ENCODE measurements at places on chromosomes 12 and 14.

GRCh38 chr12:107533218-107533617, 152.4 kb upstream of the PWP1 start:
- H3K4me3 ChIP-seq = no peak overlapping the region
- no peak overlapping the region for H3K27ac ChIP-seq
- H3K4me1 ChIP-seq = no peaks in the 10 kb centered on the region
- no peak for DNase-seq
- H3K27me3 ChIP-seq = no peaks in the 10 kb centered on the region
- no peaks in the 10 kb centered on the region for H3K36me3 ChIP-seq

- H3K27ac ChIP-seq = peak within 1 kb of the TSS; percentile 97
- no peaks in the 10 kb centered on the region for H3K27me3 ChIP-seq
- peak within 1 kb of the TSS; percentile 85 for H3K4me3 ChIP-seq
- H3K4me1 ChIP-seq = peaks cover 46% of the 10 kb centered on the region
Observed at GRCh38 chr12:45729233-45730083, at the start of gene ARID2. Gene ARID2, plus strand, starts transcription at chr12:45729706. Its CDS starts 131 bp downstream, at chr12:45729837.

GRCh38 chr14:36579573-36580140, 2.8 kb downstream of the NKX2-8 start:
- no peaks in the 10 kb centered on the region for H3K36me3 ChIP-seq
- DNase-seq = no peak
- H3K4me3 ChIP-seq = no peak overlapping the region
- peaks cover 23% of the 10 kb centered on the region for H3K4me1 ChIP-seq

GRCh38 chr12:27193854-27194544, 50.1 kb upstream of the STK38L start:
- H3K36me3 ChIP-seq = no peaks in the 10 kb centered on the region
- DNase-seq = no peak

DNA sequence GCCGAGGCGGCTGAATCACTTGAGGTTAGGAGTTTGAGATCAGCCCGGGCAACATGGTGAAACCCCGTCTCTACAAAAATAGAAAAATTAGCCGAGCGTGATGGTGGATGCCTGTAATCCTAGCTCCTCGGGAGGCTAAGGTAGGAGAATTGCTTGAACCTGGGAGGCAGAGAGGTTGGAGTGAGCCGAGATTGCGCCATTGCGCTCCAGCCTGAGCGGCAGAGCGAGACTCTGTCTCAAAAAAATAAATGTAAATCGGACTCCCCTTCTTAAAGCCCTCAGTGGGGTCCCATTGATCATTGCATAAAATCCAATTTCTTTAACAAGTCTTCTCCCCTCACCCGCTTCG, 908 bp downstream of the TDP1 start:
- no peak for DNase-seq
- H3K4me3 ChIP-seq = peak overlapping the region; percentile 80
- H3K4me1 ChIP-seq = peaks cover 19% of the 10 kb centered on the region
- H3K36me3 ChIP-seq = no peaks in the 10 kb centered on the region
- H3K27me3 ChIP-seq = no peaks in the 10 kb centered on the region

- no peaks in the 10 kb centered on the region for H3K27me3 ChIP-seq
- no peak overlapping the region for H3K27ac ChIP-seq
- H3K36me3 ChIP-seq = peaks cover 88% of the 10 kb centered on the region
- H3K4me1 ChIP-seq = no peaks in the 10 kb centered on the region
- no peak overlapping the region for H3K4me3 ChIP-seq
Observed at GRCh38 chr12:57300961-57301584, 50.1 kb upstream of the STAC3 start.

DNA sequence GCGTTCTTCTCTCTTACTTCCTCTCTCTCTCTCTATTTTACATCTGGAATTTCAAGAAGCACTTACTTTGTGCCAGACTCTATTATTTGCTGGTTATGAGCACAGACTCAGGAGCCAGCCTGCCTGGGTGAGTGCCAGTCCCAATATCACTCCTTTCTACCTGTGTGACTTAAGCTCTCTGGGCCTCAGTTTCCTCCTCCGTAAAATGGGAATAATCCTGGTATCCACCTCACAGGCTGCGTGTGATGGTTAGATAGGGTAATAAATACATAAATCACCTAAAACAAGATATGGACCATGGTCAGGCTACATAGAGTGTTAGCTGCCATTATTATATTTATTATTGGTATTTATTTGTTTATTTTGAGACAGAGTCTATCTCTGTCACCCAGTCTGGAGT, 24.3 kb downstream of the RASAL1 start:
- no peaks in the 10 kb centered on the region for H3K4me1 ChIP-seq
- H3K27me3 ChIP-seq = no peaks in the 10 kb centered on the region
- H3K36me3 ChIP-seq = no peaks in the 10 kb centered on the region

GRCh38 chr14:26872515-26873361, 274.9 kb upstream of the NOVA1 start:
- H3K4me3 ChIP-seq = no peak overlapping the region
- no peaks in the 10 kb centered on the region for H3K4me1 ChIP-seq
- H3K27me3 ChIP-seq = no peaks in the 10 kb centered on the region
- H3K27ac ChIP-seq = no peak overlapping the region

DNA sequence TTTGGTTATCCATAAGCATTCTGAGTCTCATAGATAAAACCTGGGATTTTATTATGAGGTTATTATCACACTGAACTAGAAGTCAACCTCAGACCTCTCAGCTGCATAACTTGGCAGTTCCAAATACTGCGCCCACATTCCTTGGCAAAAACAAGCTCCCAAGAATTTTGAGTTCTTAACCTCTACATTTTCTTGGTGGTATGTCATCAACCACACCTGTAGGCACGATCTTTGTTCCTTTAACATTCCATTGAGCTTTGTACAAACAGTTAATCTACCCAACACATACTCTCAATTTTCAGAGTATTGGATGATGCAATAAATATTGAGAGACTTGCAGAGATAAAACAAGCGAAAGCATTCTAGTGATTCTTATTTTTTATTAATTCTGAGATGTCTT, 371.8 kb upstream of the PRICKLE1 start:
- H3K4me1 ChIP-seq = peaks cover 13% of the 10 kb centered on the region
- H3K4me3 ChIP-seq = no peak overlapping the region
- no peaks in the 10 kb centered on the region for H3K36me3 ChIP-seq
- DNase-seq = no peak
- H3K27ac ChIP-seq = peak overlapping the region; percentile 32

GRCh38 chr14:21024585-21025370, at the start of gene NDRG2:
Gene NDRG2, minus strand, starts transcription at chr14:21025061. Its CDS starts 1,746 bp downstream, at chr14:21023315.
- H3K4me1 ChIP-seq = peaks cover 17% of the 10 kb centered on the region
- H3K27me3 ChIP-seq = no peaks in the 10 kb centered on the region
- peak within 1 kb of the TSS; percentile 90 for H3K4me3 ChIP-seq
- H3K27ac ChIP-seq = peak within 1 kb of the TSS; percentile 85
- DNase-seq = peak; percentile 87

DNA sequence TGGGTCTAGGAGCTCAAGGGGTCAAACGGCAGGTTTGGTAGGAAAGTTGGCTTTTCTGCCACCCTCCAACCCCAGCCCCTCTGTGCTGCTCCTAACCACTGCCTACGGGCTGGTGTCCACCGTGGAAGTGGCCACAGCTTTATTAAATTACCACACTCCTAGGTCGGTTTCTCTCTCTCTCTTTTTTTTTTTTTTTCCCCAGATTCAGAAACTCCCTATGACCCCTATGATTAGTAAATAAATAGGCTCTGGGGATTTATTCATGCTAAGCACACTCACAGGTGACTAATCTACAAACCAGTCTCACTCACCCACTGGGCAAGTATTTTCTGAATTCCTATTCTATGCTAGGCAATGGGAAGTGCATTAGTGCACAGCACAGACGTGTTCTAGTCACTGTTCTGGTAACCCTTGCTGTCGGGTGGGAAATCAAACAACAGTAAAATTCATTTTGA, 8.7 kb upstream of the DDX47 start:
- no peak overlapping the region for H3K27ac ChIP-seq
- H3K4me3 ChIP-seq = no peak overlapping the region

- H3K27ac ChIP-seq = peak overlapping the region; percentile 80
- no peak for DNase-seq
- H3K27me3 ChIP-seq = no peaks in the 10 kb centered on the region
Observed at GRCh38 chr14:68683326-68683725, 109.5 kb downstream of the ZFP36L1 start.

DNA sequence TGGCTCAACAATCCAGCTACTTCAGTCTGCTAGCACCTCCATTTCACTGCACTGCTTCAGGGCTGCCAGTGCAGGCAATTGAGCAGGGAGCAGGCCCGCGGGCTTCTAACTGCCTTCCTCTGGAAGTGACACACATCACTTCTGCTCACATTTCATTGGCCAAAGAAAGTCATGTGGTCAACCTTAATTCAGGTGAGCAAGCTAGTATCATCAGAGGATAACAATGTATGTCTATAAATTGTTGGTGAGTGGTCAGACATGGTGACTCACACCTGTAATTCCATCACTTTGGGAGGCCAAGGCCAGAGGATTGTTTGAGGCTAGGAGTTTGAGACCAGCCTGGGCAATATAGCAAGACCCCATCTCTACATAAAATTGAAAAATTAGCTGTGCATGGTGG, 22.3 kb upstream of the CHGA start:
- no peak overlapping the region for H3K27ac ChIP-seq
- H3K27me3 ChIP-seq = peaks cover 21% of the 10 kb centered on the region
- no peaks in the 10 kb centered on the region for H3K36me3 ChIP-seq
- no peaks in the 10 kb centered on the region for H3K4me1 ChIP-seq

- no peaks in the 10 kb centered on the region for H3K4me1 ChIP-seq
- no peak overlapping the region for H3K4me3 ChIP-seq
- DNase-seq = no peak
- H3K27me3 ChIP-seq = no peaks in the 10 kb centered on the region
- no peak overlapping the region for H3K27ac ChIP-seq
- H3K36me3 ChIP-seq = no peaks in the 10 kb centered on the region
Observed at GRCh38 chr14:85063747-85064146, 466.2 kb upstream of the FLRT2 start.

DNA sequence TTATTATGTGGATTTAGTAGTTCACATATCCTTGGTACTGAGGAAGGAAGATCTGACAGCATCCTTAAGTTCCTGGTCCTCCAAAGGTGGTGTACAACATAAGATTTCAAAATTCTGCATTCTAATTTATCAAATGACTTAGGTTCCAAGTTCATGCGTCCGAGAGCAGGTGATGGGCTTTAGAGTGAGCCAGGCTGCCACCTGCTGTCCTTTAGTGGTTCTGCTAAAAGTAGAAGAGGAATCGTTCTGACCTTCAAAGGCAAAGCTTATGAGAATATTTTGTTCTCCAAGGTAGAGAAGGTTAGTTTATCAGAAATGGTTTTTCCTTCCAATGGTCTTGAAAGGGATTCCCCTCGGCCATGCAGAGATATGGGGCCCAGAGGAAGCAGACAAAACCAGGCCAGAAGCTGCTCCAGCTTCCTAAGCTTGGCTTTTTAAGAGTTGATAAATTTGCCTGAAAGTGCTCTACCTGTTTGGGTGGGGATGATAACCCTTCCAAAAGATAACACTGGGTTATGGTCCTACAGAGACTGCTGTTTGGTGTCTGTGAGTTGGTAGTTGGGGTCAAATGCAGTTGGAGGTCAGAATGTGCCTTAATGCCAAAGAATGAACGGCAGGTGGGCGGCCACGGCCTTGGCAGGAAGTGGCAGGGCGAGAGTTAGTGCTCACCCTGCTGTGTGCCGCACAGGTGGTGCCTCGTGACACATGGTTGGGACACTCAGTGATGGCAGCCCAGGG, 29.1 kb upstream of the LRTM2 start:
- no peak overlapping the region for H3K4me3 ChIP-seq
- H3K27me3 ChIP-seq = no peaks in the 10 kb centered on the region
- peaks cover 23% of the 10 kb centered on the region for H3K4me1 ChIP-seq
- DNase-seq = peak; percentile 61

DNA sequence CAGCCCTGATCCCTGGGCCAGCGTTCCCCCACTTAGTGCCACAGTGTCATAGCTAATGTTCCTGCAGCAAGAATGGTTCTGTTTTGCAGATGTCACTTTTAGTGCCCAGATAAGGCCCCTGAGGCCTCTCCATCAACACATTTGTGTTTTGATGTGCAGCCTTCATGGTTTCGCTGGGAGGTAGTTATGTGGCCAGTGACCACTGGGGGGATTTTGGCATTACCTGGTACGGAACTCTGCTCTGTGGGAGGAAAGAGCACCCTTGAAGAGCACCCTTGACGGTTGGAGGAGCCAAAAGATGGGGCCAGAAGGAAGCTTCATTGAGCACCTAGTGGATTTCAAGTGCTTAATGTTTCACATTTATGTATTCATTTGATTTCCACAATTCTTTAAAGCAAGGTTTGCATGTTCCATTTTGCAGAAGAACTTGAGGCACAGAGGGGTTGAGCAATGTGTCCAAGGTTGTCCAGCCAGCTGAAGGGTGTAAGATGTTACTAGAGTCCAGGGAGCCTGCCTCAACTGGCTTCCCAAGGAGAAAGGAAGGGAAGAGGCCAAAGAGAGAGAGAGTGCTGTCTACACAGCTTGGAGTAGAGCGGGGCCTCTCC, 13.0 kb downstream of the SERPINA11 start:
- peaks cover 11% of the 10 kb centered on the region for H3K27me3 ChIP-seq
- H3K4me3 ChIP-seq = no peak overlapping the region
- H3K36me3 ChIP-seq = no peaks in the 10 kb centered on the region
- no peak for DNase-seq
- H3K4me1 ChIP-seq = no peaks in the 10 kb centered on the region

DNA sequence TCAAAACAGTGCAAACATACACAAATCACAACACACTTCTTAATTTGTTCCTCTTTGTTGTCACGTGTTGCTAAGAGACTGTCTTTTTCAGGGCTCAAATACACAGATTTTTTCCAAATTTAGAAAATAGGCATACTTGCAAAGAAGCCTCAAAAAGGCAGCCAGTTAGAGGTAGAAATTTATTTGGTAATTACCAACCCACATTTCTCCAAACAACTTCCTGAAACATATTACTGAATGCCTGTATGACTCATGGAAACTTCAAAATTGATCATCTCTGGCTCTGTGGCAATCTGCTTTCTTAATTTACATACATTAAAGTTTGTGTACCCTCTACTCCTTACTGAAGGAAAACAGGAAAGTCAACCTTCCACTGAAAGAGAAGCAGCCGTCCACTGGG, 36.4 kb downstream of the PPM1H start:
- H3K27ac ChIP-seq = no peak overlapping the region
- no peaks in the 10 kb centered on the region for H3K27me3 ChIP-seq
- no peaks in the 10 kb centered on the region for H3K4me1 ChIP-seq
- H3K4me3 ChIP-seq = no peak overlapping the region
- no peaks in the 10 kb centered on the region for H3K36me3 ChIP-seq

- H3K27ac ChIP-seq = no peak overlapping the region
- DNase-seq = no peak
- peaks cover 12% of the 10 kb centered on the region for H3K4me1 ChIP-seq
- no peaks in the 10 kb centered on the region for H3K27me3 ChIP-seq
- H3K36me3 ChIP-seq = no peaks in the 10 kb centered on the region
Observed at GRCh38 chr12:105555556-105556295, 225.2 kb downstream of the C12orf75 start.

DNA sequence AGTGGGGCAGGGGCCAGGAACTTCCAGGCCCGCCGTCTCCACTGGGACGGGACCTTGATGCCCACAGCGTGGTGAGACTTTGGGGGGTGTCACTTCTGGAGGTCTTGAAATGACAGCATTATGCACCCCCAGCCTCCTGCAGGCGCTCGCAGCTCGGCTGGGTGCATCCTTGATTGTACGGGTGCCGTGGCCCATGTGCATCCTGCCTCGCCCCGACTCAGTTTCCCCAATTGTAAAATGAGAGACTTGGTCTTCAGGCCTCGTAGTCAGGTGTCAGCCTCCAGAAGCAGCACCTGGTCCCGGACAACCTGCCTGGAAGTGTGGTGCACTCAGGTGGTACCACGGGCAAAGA, 8.9 kb upstream of the PUS1 start:
- no peak for DNase-seq
- no peaks in the 10 kb centered on the region for H3K27me3 ChIP-seq
- peaks cover 8% of the 10 kb centered on the region for H3K4me1 ChIP-seq
- no peak overlapping the region for H3K4me3 ChIP-seq
- no peak overlapping the region for H3K27ac ChIP-seq
- peaks cover 65% of the 10 kb centered on the region for H3K36me3 ChIP-seq

Data from lower lobe of right lung (tissue), 2 donors.